Thoracic aorta (tissue), 2 donors: ENCODE measurements at places on chromosomes 2 and 18. TPM values are rescaled to one million over a fixed set of nuclear protein-coding genes. Genes with fewer than 3 reads are reported as not detected.

The RNMT gene
- 19.0 TPM for total RNA-seq

The CDH19 gene
- total RNA-seq = 31.6 TPM

The EFEMP1 gene
- total RNA-seq = 1,782 TPM

GRCh38 chr2:197786010-197786877 is 1.1 kb upstream of the BOLL start:
- H3K36me3 ChIP-seq = no peaks in the 10 kb centered on the region
- H3K4me1 ChIP-seq = no peaks in the 10 kb centered on the region
- no peak for DNase-seq
- H3K27me3 ChIP-seq = peaks cover 4% of the 10 kb centered on the region
- H3K27ac ChIP-seq = no peak overlapping the region
- H3K4me3 ChIP-seq = peak overlapping the region; percentile 73

GRCh38 chr2:238449909-238450417 is 23.2 kb downstream of the ASB1 start:
- no peak overlapping the region for H3K4me3 ChIP-seq
- H3K27ac ChIP-seq = no peak overlapping the region
- no peak for DNase-seq
- H3K4me1 ChIP-seq = no peaks in the 10 kb centered on the region
- no peaks in the 10 kb centered on the region for H3K27me3 ChIP-seq

DNA sequence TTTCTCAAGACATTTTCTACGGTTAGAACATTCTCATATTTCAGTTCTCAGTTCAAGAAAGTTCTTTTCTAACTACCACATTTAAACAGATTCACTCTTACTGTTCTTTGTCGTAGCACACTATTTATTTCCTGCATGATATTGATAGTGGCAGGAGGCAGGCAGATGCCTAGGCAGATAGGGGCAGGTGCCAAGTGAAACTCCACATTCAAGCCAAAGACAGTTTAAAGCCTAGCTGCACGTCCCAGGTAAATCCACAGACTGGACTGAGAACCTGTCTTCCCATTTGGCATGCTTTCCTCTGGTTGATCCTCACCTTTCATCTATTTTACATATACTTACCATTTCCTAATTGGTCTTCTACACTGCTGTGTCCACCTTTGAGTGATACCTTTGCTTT is 359.3 kb downstream of the TMX3 start:
- H3K36me3 ChIP-seq = no peaks in the 10 kb centered on the region
- H3K27ac ChIP-seq = no peak overlapping the region
- no peaks in the 10 kb centered on the region for H3K27me3 ChIP-seq
- H3K4me1 ChIP-seq = no peaks in the 10 kb centered on the region
- H3K4me3 ChIP-seq = no peak overlapping the region
- DNase-seq = no peak

DNA sequence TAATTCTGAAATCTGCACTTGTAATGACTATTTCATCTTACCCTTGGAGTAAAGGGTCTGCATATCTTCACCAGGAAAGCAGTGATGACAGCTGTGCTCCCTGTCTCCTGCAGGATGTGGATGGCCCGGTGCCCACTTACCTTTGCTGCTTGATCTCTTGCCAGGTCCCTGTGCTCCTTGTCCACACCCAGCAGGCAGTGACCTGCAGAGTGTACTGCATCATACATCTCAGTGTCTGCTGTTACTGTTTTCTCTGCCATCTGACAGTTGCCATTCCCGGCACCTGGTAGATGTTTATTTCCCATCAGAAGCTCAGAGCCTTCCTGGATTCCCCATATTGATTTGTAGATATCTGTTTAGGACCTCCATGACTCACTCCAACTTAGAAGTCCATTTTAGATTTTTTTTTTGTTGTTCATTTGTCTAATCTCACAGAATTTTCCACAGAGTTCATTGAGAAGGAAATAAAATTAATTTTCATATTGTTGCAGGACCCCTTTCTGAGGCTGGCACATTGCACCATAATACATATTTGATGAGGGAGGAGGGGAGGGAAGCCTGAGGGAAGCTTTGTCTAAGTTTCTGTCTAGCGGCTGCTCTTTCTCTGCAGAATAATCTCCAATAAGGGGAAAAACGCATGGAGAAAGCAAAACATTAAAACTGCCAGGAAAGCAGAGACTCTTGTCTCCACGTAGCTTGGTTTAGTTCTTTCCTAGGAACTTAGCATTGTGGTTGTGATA is 697.5 kb upstream of the RAB6C start:
- no peak overlapping the region for H3K4me3 ChIP-seq
- no peak overlapping the region for H3K27ac ChIP-seq
- no peaks in the 10 kb centered on the region for H3K4me1 ChIP-seq

GRCh38 chr2:202933958-202934357 is 21.9 kb downstream of the CARF start:
- DNase-seq = no peak
- no peak overlapping the region for H3K4me3 ChIP-seq
- H3K27ac ChIP-seq = no peak overlapping the region
- no peaks in the 10 kb centered on the region for H3K36me3 ChIP-seq
- no peaks in the 10 kb centered on the region for H3K4me1 ChIP-seq

- no peak overlapping the region for H3K27ac ChIP-seq
- no peaks in the 10 kb centered on the region for H3K36me3 ChIP-seq
- H3K4me3 ChIP-seq = no peak overlapping the region
- DNase-seq = no peak
- no peaks in the 10 kb centered on the region for H3K27me3 ChIP-seq
Measured at GRCh38 chr18:11807233-11807632, 44.0 kb upstream of the CHMP1B start.
